Psoas muscle (tissue), 8 donors: ENCODE measurements at places on chromosomes 12 and 14. TPM values are rescaled to one million over a fixed set of nuclear protein-coding genes. Genes with fewer than 3 reads are reported as not detected.

The KRT75 gene
- not detected for polyA plus RNA-seq

The SELPLG gene
- 1.2 TPM for polyA plus RNA-seq

The LRTM2 gene
- polyA plus RNA-seq = not detected

The KRT5 gene
- polyA plus RNA-seq = 0.48 TPM

The KCNK10 gene
- not detected for polyA plus RNA-seq

The NANOG gene
- not detected for polyA plus RNA-seq

The KLRD1 gene
- 0.03 TPM for polyA plus RNA-seq

The WSB2 gene
- polyA plus RNA-seq = 110 TPM

The SLCO1A2 gene
- not detected for polyA plus RNA-seq

The P2RX2 gene
- not detected for polyA plus RNA-seq

The ALDH6A1 gene
- polyA plus RNA-seq = 7.3 TPM

The CCDC38 gene
- not detected for polyA plus RNA-seq

The ABCD2 gene
- polyA plus RNA-seq = 0.04 TPM

The GPRC5D gene
- not detected for polyA plus RNA-seq

The THAP2 gene
- 3.3 TPM for polyA plus RNA-seq

The PYGL gene
- polyA plus RNA-seq = 5.5 TPM

The SERPINA5 gene
- polyA plus RNA-seq = 2.6 TPM

The RFX4 gene
- polyA plus RNA-seq = not detected

The ANKRD33 gene
- not detected for polyA plus RNA-seq

The MLF2 gene
- polyA plus RNA-seq = 176 TPM
